ENCODE measurements at places on chromosomes 12 and 14.

- DNase-seq = no peak
Observed at GRCh38 chr12:53005215-53005985, 856 bp upstream of the EIF4B start.

DNA sequence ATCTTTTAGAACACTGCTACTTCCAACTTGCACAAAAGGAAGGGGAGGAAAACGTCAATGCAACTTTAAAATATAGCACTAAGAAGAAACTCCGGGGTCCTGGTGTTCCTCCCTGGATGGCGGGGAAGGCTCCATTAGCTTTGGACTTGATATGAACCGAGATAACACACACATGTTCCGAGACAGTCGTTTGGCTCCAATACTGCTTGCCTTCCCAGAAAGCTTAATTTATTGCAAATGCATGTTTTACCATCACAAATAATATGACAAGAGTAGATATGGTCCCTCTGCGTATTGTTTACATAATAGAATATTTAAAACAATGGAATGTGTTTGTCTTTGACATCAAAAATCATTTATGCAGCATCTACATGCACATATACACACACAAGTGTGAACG lies 87.6 kb upstream of the CLMN start:
- no peak for DNase-seq

GRCh38 chr12:66495709-66496108 lies 183.2 kb downstream of the GRIP1 start:
- DNase-seq = no peak

- no peak for DNase-seq
Observed at GRCh38 chr14:30317729-30318128, 241.2 kb upstream of the G2E3 start.

DNA sequence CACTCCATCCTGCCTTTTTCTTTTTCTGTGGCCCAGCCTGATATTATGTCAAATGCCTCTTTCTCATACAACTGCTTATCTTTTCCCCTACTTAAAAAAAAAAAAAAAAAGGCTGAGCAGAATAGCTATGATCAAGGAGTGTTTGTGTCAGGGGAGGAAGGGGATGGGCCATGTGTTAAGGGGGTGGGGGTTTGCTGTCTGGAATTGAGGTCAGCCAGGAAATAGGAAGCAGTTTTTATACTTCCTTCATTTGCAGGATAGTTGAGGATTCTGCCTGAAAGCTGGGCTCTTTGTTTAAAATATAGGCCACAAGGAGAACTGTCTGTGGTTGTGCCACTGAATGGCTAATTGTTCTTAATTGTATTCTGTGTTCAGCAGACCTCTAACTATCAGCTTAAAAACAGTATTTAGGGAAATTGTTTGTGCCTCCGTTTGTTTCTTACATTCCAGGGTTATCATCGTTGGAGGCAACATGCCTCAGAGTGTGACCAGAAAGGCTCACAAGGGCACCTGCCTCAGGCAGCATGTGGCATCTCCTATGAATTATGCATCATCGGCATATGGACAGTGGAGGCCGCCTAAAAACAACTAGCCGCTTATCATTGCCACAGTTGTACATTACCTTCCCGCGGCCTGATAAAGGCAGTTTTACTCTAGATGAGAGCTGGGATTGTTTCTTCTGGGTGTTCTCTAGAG lies 96.0 kb downstream of the SRGAP1 start:
- no peak for DNase-seq
